Eye (tissue), 1 donor: ENCODE measurements at places on chromosomes 5 and 9.
A peak's percentile ranks its signal among the peaks of the same experiment; 100 is the strongest.

- no peak for DNase-seq
Measured at GRCh38 chr5:178675922-178676321, 49.1 kb upstream of the CLK4 start.

- DNase-seq = peak; percentile 62
Measured at GRCh38 chr5:82356808-82357671, 78.9 kb upstream of the RPS23 start.

- DNase-seq = no peak
Measured at GRCh38 chr5:136799806-136800372, 434.5 kb upstream of the TRPC7 start.

DNA sequence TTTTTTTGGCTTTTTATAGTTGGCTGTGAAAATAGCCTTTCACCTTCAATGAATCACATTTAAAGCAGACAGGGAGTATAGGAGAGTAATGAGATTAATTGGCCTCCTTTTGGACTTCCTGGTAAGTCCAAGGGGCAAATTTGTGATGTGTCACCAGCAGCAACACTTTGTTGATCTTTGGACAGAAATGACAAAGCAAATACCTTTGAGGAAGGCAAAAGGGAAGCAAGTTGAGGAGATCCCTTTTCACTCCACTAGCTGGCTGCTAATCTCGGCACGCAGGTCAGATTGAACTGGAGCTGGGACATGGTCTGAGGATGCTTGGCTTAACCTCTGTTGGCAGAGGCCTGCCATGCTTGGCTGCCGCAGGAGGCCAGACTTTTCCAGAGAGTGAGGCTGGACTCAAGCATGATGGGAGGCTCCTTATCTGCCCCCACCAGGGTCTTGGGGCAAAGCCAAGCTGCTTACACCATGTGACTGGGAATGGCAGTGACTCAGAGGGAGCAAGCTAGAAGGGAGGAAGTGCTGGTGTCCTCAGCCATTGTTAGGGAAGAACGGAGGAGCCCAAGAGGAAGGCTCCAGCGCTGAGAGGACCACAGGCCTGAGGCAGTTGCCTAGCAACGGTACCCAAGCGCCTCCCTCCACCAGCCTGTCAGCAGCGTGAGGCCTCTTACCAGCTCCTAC is 174.5 kb upstream of the MAP1B start:
- DNase-seq = peak; percentile 80

- DNase-seq = no peak
Measured at GRCh38 chr5:135244620-135245021, 154.4 kb downstream of the MACROH2A1 start.

DNA sequence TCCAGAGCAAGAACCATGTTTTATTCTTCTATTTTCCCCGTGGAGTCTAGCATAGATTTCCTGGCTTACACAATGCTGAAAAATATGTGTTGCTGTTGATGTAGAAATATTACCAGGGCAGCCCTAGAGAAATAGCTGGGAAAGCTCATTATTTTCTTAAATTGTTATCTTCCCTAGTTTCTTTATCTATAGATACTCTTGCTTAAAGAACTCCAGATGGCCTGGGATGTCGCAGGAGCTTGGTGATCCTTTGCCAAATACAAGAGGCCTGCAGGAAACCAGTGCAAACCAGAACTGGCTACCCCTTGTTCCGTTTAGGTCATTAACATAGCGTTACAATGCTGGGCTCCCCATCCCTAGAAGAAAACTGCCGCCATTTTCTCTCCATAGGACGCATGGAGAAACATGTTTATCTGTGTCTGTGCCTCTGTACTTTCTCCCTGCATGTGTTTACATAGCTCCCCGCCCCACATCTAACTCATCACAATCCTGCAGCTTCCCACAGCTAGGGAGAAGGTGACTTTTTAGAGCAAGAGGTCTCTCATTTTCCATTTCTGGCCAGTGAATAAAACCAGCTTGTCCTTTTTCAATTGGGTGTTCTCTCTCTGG is 6.4 kb downstream of the PRLR start:
- DNase-seq = no peak

DNA sequence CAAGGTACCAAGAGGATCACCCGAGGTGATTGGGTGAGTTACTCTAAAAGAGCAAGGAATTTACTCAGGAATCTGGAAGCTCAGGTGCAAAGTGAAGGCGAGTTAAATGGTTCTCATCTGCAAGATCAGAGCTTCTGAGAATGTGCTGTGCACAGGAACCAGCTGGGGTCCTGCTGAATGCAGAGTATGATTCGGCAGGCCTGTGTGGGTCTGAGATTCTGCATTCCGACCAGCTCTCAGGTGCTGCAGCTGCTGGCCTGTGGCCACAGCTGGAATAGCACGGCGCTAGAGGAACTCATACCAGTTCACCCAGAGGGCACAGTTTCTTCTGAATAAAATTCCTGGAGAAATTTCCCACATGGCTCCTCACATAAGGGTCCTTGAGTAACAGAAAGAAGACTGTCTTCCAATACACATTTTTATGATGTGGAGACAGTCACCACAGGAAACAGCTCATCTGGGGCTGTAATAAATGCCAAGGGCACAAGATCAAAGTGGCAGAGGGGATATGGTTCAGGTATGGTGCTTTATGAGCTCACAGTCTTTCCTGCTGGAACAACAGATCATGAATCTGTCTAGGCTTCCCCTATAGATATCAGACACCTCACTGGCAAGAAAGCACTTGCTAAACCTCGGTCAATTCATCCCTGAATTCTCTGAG is 83.9 kb downstream of the PTPN3 start:
- no peak for DNase-seq

DNA sequence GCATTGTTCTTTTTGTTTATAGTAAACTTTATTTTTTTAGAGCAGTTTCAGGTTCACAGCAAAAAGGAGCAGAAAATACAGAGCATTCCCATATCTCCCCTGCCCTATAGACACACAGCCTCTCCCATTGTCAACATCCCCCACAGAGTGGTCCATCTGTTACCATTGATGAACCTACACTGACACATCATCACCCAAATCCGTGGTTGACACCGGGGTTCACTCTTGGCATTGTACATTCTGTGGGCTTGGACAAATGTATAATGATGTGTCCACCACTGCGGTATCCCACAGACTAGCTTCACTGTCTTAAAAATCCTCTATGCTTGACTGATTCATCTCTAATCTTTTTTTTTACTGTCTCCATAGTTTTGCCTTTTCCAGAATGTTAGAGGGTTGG is 120.7 kb upstream of the SPATA31C2 start:
- DNase-seq = no peak

GRCh38 chr5:141761-142160 is 49.5 kb upstream of the LRRC14B start:
- no peak for DNase-seq

DNA sequence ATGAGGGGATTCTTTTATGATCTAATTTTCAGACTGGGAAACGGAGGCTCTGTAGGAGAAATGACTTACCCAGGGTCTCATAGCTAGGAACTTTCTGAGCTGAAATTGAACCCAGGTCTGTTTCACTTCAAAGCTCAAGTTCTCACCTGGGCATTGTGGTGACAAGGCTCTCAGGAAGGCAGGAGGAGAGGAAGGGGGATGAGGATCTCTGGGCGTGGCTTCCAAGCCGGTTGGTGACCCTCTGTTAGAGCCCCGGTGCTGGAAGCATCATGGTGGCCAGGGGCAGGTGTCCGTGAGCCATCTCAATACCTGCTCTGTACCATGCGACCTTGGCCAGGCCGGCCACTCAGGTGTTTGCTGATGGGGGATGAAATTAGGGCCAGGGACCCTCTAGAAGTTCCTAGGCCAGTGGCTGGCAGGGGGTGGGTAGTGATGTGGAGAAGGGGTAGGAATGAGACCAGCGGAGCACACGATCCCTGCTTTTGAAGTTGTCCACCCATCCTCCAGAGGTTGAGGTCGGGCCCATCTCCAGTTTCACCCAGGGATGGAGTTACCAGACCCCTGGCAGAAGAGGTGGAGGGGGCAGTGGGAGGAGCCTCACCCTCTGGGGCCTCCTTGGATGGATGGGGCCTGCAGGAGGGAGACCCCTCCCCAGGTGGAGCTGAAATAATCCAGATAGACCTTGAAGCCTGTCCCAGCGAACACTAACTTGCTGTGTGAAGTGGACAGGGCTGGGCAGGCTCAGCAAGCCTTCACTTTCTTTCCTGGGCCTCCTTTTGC is 5.9 kb downstream of the CRB2 start:
- no peak for DNase-seq

GRCh38 chr9:127216888-127217217 is 47.7 kb upstream of the GARNL3 start:
- DNase-seq = no peak

DNA sequence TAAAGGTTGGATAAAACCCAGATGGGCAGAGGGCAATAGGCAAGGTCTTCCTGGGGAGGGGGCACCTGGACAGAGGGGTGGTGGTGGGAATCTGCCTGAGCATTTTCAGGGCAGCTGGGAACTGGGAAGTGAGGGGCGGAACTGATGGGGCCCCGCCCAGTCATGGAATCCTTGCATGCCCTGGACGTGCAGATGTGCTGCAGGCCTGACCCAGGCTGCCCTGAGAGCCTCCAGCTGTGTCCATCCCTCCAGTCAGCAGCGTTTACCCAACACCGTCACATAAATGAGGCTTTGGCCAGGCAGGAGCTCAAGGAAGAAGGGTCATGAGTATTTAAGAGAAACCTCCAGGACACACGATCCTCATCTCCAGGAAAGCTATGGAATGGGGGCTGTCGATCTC is 70.3 kb downstream of the DAB2IP start:
- DNase-seq = no peak

DNA sequence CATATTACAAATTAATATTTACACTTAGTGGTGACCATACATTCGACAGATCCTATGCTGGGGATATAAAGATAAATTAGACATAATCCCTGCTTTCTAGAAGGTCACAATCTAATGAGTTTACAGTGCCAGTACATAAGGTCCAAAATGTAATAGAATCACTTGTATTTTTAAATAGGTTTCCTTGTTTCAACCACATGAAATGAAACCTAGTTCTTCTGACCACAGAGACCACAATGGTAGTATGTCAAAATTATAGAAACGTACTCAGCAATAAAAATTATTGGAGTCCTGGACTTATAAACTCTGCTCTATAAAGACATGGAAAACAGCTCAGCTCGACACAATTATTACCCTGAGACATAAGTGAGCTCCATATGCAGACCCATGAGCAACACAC is 444.3 kb downstream of the SPOCK1 start:
- no peak for DNase-seq

- DNase-seq = no peak
Measured at GRCh38 chr5:104061707-104062106, 499.1 kb upstream of the NUDT12 start.

DNA sequence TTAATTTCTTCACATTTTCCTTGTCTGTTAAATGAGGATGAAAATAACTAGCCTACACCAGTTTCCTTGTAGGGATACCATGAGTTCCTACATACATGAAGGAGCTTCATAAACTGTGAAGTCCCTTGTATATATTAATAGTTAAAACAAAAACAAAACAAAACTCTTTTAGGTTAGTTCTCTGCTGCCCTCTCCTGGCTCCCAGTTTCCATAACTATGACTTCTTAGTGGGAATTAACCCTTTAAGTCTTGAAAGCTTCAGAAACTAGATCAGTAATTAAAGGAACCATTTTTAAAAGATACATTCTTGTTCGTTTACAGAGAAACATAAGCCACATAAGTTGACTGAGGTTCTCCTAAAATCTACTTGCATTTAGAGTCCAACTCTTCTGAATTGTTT is 500.0 kb upstream of the C9orf72 start:
- DNase-seq = peak; percentile 60

DNA sequence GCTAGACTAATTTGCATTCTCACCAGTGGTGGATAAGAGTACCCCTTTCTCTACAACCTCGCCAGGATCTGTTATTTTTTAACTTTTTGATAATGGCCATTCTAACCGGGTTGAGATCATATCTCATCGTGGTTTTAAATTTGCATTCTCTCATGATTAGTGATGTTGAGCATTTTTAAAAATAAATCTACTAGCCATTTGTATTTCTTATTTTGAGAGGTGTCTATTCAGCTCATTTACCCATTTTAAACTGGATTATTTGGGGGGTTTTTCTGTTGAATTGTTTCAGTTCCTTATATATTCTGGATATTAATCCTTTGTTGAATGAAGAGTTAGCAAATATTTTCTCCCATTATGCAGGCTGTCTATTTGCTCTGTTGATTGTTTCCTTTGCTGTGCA is 139.6 kb downstream of the ARSB start:
- DNase-seq = no peak

DNA sequence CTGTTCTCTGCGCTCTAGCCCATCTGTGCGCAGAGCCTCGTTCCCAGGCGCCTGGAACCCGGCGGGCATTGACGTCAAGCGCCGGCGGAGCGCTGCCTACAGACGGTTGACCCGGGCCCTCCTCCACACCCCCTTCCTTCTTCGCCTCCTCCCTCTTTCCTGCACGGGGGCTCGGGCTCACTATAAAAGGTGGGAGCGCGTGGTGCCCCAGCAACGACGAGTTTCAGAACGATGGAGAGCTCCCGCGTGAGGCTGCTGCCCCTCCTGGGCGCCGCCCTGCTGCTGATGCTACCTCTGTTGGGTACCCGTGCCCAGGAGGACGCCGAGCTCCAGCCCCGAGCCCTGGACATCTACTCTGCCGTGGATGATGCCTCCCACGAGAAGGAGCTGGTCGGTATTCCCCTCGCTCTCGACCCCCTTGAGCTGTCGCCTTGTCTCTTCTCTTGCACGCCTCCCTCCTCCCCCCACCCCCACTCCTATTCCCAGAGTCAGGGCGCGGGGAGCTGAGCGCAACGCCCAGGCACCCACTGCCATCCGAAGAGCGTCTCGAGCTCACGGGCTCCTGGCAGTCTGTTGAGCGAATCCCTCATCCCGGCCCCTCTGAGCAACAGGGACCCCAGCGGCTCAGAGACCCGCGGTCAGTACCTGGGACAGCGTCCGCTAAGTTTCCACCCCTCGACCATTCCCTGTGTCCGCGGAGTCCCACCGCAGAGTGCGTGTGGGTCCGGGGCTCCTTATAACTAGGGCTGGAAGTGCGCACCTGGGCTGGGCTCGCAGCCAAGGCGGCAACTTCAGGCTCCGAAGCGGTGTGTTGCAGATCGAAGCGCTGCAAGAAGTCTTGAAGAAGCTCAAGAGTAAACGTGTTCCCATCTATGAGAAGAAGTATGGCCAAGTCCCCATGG is at the start of gene CARTPT:
Gene CARTPT, plus strand, starts transcription at position 213 of the 902 bp plus-strand sequence. Its CDS starts 19 bp downstream, at position 232.
- DNase-seq = peak; percentile 80

- peak; percentile 28 for DNase-seq
Measured at GRCh38 chr5:93186076-93186682, 394.8 kb downstream of the NR2F1-AS1 start.

- DNase-seq = no peak
Measured at GRCh38 chr9:90449213-90449925, 193.3 kb downstream of the DIRAS2 start.

DNA sequence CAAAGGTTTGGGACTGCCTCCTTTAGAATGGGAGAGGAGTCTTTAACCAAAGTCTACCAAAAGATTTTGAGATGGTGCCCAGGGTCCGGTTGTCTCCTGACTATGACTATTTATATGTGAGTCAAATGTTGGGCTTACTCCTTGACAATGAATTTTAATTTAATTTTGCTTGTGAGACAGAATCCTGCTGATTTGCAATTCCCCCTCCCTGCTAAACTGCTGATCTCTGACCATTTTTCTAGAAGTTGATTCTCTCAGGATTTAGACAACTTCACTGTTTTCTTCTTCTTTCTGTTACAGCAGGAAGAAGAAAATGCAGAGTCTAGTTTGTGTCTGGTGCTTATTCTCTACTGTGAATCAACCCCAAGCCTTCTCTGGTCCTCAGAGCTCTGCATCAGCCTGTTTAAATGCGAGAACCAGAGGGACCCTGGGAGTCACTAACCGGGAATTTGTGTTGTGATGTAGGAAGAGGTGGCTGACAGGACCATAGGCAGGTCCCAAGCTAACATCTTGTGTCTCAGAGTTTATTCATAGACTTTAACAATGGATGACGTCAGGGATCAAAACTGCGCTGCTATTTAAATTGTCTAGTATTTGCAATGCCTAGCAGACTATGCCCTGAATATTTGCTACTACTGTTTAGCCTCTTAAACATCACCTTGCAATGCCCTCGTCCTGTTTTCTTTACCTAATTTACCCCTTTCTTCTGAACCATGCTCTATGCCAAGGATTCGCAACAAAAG is 124.0 kb upstream of the TAF11L2 start:
- no peak for DNase-seq
